SW 1271 (cell line): ENCODE measurements at places on chromosomes 11 and 22.

DNA sequence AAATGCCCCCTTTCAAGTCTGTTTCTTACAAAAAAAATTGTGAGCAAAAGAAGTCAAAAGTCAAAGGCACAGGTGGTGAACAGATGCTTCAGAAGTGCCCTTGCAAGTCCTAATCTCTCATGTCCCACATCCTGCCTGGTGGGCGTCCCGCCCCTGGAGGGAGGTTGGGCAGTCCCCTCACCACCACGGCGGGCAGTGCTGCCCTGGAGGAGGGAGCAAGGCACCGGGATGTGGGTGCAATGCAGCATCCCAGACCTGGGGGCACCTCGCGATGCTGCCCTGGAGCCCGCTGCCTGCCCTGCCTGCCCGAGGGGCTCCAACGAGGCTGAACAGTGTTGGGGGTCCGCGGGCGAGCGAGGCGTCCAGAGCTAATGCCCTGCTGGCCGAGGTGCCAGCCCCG, 15.9 kb downstream of the MRGPRG start:
- no peak for DNase-seq

DNA sequence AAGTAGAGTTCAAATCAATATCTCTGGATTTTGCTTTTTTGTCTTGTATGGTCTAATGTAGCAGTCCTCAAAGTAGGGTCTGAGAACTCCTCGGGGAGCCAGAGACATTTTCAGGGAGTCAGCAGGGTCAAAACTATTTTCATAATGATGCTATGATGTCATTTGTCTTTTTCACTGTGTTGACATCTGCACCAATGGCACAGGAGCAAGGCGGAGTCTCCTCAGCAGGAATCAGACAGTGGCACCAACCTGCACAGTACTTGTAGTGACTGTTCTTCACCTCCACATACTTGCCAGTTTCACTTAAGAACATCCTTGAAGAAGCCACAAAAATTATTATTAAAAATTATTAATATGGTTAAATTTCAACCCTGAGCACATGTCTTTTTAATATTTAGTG, 14.9 kb upstream of the FXYD6 start:
- DNase-seq: no peak

- DNase-seq: no peak
Observed at GRCh38 chr11:74377689-74378088, 20.5 kb downstream of the PGM2L1 start.

- DNase-seq: no peak
Observed at GRCh38 chr11:2273311-2273710, 2.9 kb upstream of the ASCL2 start.

GRCh38 chr11:77073328-77074001, 6.7 kb downstream of the CAPN5 start:
- peak; percentile 43 for DNase-seq

GRCh38 chr11:117907276-117908108, 21.7 kb downstream of the TMPRSS13 start:
- DNase-seq: no peak

GRCh38 chr22:35734517-35734827, 16.8 kb downstream of the APOL5 start:
- DNase-seq: no peak

DNA sequence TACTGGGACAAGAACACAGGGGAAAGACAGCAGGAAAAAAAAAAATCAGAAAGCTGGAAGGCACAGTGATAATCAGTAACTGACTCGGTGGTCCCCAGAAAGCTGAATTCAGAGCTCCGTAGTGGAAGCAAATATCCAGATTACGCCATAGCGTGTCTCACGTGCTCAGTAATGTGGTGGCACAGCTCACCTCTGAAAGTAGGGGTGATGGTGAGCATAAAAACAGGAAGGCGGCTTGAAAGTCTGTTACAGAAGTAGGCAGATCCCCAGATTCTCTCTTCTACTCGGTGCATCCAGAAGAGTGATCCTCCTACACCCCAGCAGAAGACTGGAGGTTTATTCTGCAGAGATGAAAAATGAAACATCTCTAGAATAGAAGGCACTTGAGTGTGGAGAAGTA, 11.1 kb upstream of the OR8B3 start:
- no peak for DNase-seq

DNA sequence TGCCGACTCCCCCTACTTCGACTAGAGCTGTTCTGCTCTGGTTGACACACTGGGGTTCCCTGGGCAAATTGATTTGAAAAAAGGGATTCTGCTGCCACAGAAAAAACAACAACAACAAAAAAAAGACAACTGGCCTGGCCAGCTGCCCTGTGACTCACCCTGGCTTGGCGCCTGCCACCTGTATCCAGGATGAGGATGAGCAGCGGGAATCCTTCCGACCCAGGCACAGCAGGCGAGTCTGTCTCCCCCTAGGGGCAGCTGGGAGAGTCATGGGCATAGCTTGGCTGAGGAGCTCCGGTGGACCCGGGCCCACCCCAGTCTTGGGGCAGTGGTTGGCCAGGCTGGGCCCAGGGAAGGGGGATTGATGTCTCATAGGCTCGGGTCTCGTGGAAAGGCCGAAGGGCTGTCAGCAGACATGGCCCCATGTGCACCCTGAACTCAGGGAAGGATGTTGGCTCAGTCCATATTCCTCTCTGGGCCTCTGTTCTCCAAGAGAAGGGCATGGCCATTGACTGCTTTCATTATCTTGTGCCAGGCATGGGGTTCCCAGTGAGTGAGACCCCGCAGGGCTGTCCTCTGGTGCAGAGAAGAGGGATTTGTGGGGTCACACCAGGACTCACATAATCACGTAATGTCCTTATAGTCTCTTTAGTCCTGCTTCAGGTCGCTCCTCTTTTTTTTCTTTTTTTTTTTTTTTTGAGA, 10.4 kb upstream of the SUN2 start:
- DNase-seq: peak; percentile 55

- no peak for DNase-seq
Observed at GRCh38 chr11:9719566-9720289, 55.9 kb downstream of the SWAP70 start.

- DNase-seq: no peak
Observed at GRCh38 chr22:26054841-26055605, 114.2 kb upstream of the SEZ6L start.

DNA sequence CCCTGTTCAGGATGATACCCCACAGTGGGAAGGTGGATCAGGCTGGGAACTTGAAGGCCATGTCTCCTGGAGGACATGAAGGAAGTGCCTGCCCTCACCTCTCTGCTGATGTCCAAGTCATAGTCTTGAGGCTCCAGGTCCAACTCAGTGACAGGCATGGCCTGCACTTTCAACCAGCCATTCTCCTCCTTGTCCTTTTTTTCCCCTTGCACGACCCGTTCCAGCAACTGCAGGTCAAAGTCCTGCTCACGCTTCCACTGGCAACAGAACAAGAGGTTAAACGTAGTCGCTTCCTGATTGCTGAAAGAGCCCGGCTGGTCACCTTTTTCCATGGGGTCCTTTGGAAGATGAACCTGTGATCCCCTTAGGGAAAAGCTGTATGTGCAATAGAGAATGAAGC, 47.7 kb downstream of the C11orf58 start:
- no peak for DNase-seq

- DNase-seq: no peak
Observed at GRCh38 chr22:44383064-44383575, 70.4 kb upstream of the SHISAL1 start.

GRCh38 chr11:130040281-130040940, 29.3 kb upstream of the APLP2 start:
- DNase-seq: no peak

DNA sequence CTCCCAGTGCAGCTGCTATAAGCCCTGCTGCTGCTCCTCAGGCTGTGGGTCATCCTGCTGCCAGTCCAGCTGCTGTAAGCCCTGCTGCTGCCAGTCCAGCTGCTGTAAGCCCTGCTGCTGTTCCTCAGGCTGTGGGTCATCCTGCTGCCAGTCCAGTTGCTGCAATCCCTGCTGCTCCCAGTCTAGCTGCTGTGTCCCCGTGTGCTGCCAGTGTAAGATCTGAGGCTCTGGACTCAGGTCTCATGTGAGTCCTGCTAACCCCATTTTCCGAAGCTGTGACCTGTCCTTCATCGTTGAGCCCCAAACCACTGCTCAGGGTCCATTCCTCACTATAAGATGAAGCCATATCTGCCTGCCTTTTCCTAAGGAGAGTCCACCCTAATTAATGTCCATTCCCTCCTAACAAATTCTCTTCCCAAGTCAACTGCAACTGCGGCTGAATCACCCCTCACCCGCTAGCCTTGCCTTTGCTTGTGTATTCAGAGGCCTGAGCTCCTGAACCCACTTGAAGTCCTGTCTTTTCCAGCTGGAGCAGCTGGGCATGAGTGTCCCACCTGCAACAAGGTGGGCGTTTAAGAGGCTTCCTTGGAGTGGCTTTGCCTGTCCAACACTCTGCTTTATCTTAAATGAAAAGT, 626 bp downstream of the KRTAP5-7 start:
- no peak for DNase-seq

DNA sequence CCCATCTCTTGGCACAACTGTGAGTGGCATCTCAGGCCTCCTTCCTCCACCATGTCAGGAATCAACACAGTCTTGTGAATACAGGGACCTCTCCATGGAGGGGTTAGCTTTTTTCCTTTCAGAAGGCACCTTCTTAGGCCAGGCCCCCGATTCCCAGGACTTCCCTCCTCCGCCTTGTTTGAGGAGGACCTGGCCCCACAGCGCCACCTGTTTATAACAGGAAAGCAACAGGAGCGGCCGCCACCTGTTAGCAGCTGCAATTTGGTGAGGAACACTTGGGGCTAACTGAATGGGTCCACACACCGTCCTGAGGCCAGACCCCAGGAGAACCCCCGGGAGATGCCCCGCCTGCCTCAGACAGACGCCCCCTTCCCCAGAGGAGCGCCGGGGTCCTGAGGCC, 3.8 kb upstream of the PKP3 start:
- DNase-seq: no peak

DNA sequence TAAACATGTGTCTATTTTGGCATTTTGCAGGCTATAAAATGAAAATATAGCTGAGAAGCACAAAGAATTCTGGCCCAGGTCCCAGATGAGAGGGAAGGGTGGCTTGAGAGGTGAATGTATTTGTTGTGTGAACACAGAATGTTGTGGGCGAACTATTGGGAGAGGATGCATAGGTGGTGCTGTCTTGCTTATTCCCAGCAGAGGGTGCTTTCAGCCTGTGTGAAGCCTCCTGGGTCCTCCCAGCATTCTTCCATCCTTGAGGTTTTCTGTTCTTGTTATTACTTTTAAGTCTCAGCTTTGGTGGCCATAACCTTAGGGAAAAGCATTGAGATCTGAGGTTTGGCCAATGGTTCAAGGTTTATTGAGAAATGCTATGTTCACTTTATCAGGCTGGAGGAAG, 108.7 kb upstream of the SNX19 start:
- no peak for DNase-seq

DNA sequence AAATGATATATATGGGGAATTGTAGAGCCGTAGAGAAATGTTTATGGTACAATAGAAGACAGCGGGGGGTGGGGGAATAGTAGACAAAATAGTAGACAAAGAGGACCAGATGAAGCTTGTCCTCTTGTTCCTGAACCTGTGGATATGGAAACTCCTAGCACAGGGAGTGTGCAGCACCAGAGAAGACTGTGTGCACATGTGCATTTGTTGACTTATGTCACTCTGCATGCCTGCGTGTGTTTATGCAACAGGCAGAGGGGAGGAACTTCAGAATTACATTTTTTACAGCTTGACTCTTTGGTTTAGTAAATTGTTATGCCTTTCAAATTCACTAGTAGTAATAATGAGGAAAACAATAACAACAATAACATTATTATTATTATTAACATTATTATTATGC, 36.0 kb downstream of the TENM4 start:
- no peak for DNase-seq

- no peak for DNase-seq
Observed at GRCh38 chr11:102472127-102472526, 19.6 kb upstream of the TMEM123 start.

DNA sequence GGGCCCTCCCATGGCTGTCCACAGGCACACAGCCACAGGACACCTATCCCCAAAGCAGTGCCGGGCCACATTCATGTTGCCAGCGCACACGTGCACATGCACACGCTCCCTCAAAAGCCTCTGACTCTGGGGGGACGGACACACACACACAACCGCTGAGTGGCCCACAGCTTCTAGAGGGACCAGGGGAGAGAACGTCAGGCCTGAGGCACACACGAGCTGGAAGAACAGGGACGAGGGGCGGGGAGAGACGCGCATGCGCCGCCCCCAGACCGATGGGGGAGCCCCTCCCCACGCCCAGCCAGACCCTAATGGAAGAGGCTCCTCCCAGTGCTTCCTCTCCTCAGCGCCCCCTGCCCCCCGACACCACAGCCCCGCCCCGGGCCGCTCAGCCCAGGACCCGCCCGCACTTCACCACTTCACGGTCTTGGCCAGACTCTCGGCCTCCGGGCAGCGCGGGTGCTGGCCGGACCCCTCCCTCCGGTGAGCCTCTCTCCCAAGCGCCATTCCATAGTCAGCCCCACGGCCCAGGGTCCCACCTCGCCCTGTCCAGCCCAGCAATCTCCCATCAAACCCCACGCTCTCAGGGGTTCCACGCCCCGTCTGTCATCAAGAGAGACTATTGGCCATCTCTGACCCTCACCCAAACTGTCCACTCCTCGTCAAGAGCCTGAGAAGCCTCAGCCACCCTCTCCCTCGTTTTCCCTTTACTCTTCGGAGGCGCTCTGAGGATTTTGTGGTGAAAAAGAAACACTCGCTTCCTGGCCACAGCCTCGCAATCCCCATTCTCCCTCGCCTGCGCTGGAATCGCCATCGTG, 11.7 kb downstream of the NRXN2 start:
- DNase-seq: no peak

GRCh38 chr22:45885171-45885840, 91.7 kb downstream of the WNT7B start:
- DNase-seq: no peak
